Activated CD8-positive, alpha-beta memory T cell treated with anti-CD3 and anti-CD28 coated beads for 1 hour (primary cell): ENCODE measurements at places on chromosomes 12 and 14.
A peak's percentile ranks its signal among the peaks of the same experiment; 100 is the strongest.

DNA sequence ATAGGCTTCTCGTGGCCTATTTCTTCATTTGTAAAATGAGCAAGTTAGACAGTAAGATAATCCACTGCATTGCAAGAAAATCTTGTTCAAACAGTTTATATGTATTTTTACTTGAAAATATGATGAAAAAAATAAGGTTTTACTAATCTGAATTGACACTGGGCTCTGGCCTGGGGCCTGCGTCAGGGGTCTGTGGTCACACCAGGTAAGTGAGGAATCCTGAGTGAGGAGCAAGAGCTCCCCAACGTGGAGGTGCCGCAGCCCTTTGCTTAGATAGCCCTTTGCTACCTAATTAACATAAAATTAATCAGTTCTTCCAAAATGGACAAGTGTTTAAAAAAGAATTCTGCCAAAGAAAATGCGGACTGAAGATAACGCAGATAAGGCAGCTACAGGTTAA, 39.1 kb upstream of the STAB2 start:
- no peak for DNase-seq

DNA sequence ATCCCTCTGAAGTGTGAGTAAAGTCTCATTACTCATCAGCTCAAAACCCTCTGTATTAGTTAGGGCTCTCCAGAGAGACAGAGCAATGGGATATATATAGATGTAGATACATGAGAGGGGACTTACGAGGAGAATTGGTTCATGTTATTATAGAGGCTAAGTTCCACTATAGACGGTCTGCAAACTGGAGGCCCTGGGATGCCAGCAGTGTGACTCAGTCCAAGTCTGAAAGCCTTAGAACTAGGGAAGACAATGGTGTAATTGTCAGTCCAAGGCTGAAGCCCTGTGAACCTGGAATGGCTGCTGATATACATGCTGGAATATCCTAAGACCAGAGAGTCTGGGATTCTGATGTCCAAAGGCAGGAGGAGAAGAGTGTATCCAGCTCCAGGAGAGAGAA, 57.3 kb upstream of the CEP83 start:
- no peak for DNase-seq

- DNase-seq, result no peak
These were observed 67.3 kb upstream of the HOXC13 start for GRCh38 chr12:53871367-53871766.

- DNase-seq, result no peak
These were observed 62.6 kb upstream of the CORO1C start for GRCh38 chr12:108793756-108794441.

GRCh38 chr14:57573173-57573572, 79.5 kb upstream of the CCDC198 start:
- DNase-seq, result no peak

GRCh38 chr12:120849765-120850164, 54.4 kb downstream of the SPPL3 start:
- DNase-seq, result no peak

DNA sequence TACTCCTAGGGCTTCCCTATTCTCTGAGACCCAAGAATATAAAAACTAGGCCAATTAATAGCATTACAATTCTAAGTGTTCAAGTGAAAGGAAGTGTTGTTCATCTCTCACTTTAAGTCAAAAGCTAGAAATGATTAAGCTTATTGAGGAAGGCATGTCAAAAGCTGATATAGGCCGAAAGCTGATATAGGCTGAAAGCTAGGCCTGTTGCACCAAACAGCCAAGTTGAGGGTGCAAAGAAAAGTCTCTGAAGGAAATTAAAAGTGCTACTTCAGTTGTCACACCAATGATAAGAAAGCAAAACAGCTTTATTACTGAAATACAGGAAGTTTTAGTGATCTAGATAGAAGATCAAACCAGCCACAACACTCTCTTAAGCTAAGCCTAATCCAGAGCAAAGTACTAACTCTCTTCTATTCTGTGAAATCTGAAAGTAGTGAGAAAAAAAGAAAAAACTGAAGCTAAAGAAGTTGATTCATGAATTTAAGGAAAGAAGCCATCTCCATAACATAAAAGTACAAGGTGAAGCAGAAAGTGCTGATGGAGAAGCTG, 68.9 kb downstream of the SLC6A15 start:
- no peak for DNase-seq

- no peak for DNase-seq
These were observed 64.3 kb downstream of the ZFP36L1 start for GRCh38 chr14:68728342-68729106.

DNA sequence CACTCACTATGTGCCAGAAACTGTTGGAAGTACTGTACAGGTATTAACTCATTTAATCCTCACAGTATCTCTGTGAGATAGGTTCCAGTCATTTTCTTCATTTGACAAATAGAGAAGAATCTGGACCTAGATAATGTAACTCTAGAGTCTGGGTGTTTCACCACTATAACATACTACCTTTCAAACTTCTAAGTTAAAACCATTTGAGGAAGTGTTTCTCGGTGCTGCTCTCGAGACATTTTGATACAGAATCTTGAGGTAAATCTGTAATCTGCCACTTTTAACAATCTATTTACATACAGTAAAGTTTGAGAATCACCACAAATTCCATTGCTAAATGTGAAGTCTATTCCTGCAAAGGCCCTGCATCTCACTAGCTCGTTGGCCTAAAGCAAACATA, 8.8 kb downstream of the OLR1 start:
- no peak for DNase-seq

GRCh38 chr14:95761436-95761835, 47.5 kb upstream of the TCL1A start:
- no peak for DNase-seq

GRCh38 chr12:93413064-93413463, 28.7 kb downstream of the UBE2N start:
- DNase-seq, result no peak

GRCh38 chr14:33709711-33710110, 241.2 kb downstream of the EGLN3 start:
- no peak for DNase-seq

DNA sequence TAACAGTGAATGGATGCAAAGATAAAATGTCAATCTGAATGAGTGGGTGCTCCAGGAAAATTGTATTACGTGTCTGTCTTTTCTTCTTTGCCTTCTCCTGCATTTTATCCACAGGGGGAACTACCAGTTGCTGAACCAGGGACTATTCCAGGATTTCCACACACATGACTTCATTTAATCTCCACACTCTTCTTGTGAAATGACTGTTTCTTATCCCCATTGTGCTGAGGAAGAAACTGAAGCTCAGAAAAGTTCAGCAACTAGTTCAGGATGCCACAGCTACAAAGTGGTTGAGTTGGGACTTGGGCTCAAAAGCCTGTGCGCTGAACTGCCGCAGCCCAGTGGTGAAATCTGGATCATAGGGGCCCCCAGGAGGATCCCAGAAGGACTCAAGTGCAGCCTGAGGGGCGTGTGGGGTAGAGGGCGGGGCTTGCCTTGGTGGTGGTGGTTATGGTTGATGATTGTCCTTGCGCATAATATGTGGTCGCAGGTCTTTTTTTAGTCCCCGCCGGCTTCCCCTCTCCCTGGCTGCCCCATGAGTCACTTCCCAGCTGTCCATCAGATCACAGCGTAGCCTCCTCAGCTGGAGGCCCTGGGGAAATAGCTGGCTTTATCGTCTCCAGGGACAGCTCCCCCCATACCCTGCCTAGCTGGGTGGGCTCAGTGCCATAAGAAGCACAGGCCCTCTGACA, 235.2 kb upstream of the CRY1 start:
- no peak for DNase-seq

DNA sequence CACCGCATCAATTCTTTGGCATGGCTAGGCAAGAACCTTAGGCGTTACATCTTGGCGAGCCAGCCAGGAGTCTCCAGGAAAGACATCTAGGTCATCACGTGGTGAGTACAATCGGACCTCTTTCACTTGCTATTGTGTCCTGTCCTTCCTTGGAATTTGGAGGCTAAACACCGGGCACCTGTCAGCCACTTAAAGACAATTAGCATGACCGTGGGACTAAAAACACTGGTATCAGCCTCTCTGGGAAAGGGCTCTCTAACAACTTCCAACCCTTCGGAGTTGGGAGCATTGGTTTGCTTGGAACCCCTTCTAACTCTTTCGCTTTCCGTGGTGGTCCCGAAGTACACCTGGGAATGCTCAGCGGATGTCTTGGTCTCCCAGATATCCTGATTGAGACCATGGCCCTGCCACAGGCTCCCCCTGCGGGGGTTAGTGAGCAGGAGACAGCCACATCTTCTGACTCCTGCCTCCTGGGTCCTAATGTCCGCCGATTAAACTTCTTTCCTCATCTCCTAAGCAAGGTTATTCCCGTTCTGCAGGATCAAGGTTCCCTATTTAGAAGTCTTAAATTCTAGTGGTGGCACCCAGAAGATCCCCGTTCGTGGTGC, 971.7 kb downstream of the FSCB start:
- DNase-seq, result no peak

DNA sequence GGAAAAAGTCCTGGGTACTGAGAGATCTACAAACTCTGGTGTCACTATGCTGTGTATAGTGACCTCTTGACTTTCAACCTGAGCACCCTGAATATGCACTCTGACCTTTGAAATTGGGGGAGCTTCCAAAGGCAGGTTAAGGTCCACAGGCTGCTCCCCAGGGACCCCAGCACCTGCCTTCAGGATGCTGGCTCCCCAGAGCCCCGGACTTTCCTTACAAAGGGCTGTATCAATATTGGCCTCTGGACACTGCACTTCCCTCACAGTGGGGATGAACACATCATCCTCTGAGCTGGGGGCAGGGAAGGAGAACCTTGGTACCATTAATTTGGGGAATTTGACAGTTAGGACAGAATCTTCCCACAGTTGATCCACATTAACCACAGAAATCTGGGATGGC, 14.3 kb downstream of the PLD4 start:
- no peak for DNase-seq

GRCh38 chr14:22159957-22160356, 429.1 kb downstream of the DAD1 start:
- no peak for DNase-seq

- DNase-seq, result no peak
These were observed 168.2 kb downstream of the EPS8 start for GRCh38 chr12:15620741-15621539.

GRCh38 chr12:132581348-132582057, 28.9 kb downstream of the LRCOL1 start:
- no peak for DNase-seq

- DNase-seq, result no peak
These were observed 32.7 kb downstream of the PRMT8 start for GRCh38 chr12:3523728-3524127.

DNA sequence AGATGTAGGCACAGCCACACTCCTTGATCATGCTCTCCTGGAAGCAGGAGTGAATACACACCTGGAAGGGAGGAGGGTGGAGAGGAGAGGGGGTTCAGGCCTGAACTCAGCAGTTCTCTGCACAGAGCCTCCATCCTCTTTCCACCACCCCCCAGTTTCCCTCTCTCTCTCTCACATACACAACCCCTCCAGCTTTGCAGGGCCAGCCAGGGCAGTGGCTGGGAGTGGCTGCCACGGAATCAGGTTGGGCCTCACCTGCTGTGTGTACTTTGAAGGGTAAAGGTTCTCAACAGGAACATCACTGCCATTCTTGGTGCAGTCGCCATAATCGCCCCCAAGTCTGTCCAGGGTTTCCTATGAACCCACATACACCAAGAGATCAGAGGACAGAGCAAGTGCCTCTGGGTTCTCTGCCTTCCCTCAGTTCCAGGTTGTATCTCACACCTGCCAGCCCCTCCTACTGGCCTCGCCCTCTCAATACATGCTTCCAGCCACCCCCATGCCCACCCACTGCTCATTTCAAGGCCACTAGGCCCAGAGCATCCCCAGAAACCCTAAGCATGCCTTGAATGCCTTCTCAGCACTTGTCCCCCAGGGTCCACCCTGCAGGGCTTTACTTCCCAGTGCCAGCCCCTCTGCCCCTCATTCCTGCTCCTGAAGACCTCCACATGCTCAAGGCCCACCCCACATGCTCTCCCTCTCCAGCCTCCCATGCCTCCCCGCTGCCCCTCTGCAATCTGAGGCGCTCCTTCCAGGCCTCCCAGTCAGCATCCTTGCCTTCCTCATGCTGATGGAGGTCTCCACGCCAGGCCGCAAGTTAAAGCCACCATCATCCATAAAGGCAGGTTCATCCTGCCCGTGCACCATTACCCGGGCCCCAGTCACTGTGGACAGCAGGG, 12.9 kb upstream of the TNFRSF1A start:
- no peak for DNase-seq

GRCh38 chr12:120903412-120904196, 554 bp downstream of the SPPL3 start:
- DNase-seq, result peak; percentile 30

DNA sequence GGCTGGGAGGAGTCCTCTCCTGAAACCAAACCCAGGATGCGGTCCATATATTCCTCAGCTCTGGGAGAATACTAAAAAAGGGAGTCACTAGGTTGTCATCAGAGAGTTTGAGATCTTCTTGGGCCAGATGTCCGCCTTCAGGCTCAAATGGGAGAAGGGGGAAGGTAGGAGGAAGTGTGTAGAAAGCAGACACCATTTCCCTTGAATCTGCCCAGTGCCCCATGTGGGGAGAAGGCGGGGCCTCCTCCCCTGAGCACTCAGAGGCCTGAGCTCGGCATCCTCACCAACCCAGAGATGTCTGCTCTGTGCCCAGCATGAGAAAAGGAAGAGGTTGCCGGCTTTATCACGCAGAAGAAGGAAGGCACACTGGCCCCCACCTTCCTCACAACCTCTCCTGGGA, 37.3 kb downstream of the LTBP2 start:
- no peak for DNase-seq

DNA sequence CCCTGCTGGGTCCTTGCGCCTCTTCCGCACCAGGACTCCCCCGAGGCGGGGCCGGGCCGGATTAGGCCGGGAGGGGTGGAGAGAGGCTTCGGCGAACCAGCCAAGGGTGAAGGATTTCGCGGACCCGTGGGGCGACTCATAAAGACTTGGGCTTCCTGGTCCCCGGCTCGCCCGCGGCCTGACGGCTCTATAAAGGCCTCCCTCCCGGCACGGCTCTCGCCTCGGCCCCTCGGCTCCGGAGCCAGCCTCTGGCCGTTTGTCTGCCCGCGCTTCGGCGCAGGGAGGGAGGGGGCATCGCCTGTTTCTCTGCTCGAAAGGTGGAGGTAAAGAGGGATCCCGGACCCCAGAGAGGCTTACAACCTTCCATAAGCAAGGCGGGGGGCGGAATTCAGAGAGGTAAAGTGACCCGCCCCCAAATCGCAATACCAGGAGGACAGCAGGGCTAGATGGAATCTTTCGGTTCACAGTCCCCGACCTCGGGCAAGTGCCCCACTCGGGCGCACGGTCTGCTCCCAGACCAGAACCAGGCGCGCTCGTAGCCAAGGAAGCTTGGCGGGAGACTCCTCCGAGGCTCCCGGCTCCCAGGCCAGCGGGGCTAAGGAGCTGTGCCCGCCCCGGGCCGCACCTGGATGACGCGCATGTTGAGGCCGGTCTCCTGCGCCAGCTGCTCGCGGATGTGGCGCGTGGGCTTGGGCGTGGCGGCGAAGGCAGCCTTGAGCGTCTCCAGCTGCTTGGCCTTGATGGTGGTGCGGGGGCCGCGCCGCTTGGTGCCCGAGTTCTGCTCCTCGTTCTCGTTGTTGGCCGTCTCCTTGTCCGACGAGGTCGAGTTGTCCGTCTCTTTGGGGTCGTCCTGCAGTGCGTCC, 3.9 kb downstream of the LHX5 start:
- no peak for DNase-seq
